ENCODE measurements at places on chromosomes 7 and 10. TPM values are rescaled to one million over a fixed set of nuclear protein-coding genes. Genes with fewer than 3 reads are reported as not detected.

INHBA gene
- 12.6 TPM for total RNA-seq

GRCh38 chr7:29641651-29642050, 78.0 kb downstream of the PRR15 start:
- DNase-seq = no peak

DNA sequence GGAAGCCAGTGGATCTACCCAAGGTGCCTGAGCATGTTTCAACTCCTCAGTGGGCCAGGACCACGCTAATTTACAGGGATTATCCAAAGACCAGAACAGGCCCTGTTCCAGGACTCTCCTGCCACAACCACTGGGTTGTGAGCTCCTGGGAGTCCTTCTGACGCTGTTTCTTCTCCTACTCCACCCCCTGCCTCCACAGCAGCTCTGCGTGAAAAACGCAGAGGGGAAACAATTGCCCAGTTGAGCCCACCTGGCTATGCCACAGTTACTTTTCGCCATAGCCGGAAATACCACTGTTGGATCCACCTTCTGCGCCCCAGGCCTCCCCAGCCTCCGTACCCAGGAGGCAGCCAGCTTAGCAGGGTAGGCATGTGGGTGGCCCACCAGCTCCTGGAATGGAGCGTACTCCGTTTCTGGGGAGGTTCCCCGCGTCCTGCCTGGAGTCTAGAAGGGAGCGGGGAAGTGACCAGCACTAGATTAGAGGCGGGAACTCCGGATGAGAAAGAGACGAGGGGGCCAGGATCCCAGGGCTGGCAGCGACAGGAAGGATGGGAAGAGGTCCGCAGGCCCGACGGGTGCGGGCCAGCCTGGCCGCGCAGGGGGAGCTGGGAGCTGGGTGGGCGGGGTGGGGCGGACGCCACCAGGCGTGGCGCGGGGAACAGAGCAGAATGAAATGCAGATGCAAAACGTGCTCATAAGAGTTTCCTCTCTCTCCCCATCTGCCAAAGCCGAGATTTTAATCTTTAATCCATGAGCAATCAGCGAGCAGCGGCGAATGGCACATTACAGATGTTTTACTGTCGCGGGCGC, 32.1 kb upstream of the PAX2 start:
- no peak for DNase-seq

DNA sequence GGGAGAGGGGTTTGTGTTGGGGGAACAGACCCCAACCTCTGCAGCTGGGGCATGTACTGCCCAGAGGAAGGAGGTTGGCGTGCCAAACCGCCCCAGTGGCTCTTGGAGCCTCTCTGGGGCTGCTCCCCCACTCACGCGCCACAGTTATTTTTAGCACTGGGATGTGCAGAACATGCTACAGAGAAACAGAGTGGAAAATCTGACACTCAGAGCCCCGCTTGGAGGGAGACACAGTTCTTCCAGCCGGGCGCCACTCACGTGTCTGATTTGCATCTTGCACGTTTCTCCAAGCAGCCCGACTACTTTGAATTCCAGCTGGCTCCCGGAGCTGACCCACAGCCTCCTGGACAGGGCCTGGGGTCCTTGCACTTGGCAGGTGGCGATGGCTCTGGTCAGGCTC, 182.0 kb downstream of the RPS24 start:
- no peak for DNase-seq

CCDC136 gene
- total RNA-seq = 38.3 TPM

GRCh38 chr7:18873734-18874336, 243.6 kb downstream of the TWIST1 start:
- DNase-seq = no peak

DNA sequence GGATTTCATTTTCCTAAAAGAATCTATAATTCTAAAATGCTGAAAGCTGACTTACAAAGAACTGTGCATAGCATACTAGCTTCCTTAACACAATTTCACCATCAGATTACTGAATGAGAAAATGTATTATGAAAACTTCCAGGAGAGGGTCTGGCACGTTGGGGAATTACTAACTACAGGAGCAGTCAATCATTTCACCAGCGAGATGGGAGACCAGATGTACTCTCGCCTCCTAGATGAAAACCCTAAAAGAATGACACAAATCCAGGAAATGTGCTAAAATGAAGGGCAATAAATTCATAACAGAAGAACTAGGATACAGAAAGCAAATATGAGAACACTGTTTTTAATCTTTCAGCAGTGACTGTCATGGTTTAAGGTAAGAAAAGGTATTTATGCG, 330.8 kb downstream of the ABCA13 start:
- DNase-seq = no peak

- no peak for DNase-seq
These were observed 57.7 kb upstream of the ZNRF2 start for GRCh38 chr7:30226614-30227268.

- DNase-seq = no peak
These were observed 27.7 kb downstream of the SLC29A3 start for GRCh38 chr10:71346731-71347130.

RAPGEF5 gene
- 90.9 TPM for total RNA-seq

DNA sequence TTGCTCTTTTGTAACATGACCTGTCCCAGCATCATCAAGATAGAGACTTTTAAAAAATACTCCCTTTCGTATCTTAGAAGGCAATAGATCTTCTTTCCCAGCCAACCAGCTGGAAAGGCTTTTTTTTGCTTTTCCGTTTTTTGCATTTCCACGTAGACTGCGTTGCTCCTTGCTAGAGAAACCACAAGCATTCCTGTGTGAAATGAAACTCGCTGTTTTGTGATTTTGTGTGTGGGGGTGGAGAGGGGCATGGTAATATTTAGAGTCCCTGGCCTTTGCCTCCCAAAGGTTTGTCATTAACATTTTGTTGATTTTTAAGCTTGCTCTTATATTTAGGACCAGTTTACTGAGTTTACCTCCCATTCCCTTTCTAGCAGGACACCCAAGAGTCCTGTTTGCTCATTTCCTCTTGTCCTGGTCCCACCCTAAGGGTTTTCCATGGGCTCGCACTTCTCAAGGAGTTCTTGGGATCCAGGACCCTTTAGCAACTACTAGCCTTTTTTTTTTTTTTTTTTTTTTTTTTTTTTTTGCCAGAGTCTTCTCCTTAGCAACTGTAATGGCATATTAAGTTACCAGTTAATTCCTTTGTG, 243.6 kb downstream of the BICC1 start:
- DNase-seq = no peak

GRCh38 chr10:113007821-113008220, 57.8 kb downstream of the TCF7L2 start:
- no peak for DNase-seq

Measured in frontal cortex (tissue), 4 donors.